Hematopoietic multipotent progenitor cell treated with erythropoietin and hydrocortisone succinate and interleukin-3 and kit ligand, for 4 days (in vitro differentiated cells): ENCODE measurements at places on chromosomes 1 and 21.

- no peak for DNase-seq
Measured at GRCh38 chr1:3272321-3273045, 182.0 kb upstream of the ARHGEF16 start.

DNA sequence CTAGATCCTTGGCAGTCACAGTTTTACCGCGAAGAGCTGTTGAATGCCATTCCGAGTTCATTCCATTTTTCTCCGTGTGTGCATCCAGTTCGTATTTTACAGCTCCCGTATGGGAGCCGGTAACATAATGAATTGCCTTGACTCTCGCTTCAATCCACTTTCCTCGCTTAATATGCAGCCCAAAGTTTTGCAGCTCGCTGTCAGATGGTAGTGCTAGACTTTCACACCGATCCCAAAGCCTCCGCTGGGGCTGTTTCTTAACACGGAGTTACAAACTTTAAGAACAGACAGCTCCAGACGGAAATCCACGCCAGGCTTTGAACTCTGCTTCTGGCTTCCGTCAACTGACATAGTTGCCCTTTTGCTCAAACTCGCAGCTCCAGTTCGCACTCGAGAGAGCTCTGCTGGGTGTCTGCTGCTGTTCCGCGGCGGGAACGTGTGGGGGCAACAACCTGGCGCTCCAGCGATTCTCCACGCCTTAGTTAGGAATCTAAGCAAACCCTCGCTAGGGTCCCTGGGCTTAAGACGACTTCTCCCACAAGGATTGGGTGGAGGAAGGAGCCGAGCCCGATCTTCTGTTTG lies 3.5 kb upstream of the ARID1A start:
- peak; percentile 99 for DNase-seq

DNA sequence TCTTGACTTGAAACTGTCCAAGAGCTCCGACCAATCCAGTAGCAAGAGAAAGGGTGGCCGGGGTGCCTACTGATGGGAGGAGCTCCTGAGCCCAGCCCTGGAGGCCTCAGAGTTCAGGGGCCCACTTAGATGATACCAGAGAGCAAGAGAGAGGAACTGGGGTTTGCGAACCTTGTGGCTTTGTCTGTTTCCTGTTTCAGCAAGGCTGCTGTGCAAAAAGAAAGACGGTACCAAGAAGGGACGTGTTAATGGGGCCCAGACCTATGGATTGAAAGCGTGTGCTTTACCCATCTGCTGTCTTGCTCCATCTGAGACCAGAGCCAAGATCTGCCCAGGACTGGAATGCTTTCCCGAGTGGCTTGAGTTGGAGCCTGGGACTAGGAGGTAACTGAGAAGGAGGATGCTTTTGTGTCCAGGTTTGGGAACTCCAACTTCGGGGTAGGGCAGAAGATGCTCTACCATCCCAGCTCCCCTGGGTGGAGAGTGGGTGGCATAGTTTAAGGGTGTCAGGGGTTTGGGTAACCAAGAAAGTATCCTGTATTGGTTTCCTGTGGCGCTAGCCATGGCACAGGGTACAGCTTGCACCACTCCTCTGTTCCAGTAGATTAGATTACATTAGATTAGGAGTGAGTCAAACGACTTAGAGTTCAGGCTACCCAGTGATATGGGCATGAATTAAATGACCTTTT lies at the start of gene TRAF3IP3:
Gene TRAF3IP3 (plus strand): TSS at position 128 of the 689 bp plus-strand sequence. CDS start 3,987 bp downstream, outside the sequence.
- DNase-seq = peak; percentile 97

DNA sequence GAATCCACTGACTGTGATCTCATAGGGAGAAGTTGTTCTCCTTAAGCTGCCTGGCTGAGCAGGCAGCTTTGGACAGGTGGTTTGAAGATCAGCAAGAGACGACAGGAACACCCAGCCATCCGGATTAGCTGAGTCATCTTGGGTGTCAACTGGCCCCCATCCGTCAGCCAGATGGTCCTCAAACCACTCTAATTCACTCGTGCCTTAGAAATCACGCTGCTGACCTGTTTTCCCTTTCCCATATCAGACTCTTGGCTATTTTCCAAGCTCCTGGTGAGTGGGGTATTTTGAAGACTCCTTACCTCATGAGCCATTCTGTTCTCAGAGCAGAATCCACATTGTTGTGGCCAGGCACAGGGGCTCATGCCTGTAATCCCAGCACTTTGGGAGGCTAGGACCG lies 149.1 kb upstream of the L1TD1 start:
- peak; percentile 29 for DNase-seq

- DNase-seq = peak; percentile 84
Measured at GRCh38 chr1:19436716-19437476, 48.4 kb downstream of the CAPZB start.

- no peak for DNase-seq
Measured at GRCh38 chr1:213464786-213465460, 413.9 kb downstream of the RPS6KC1 start.

GRCh38 chr1:18599086-18599485 lies 31.6 kb upstream of the PAX7 start:
- DNase-seq = no peak

DNA sequence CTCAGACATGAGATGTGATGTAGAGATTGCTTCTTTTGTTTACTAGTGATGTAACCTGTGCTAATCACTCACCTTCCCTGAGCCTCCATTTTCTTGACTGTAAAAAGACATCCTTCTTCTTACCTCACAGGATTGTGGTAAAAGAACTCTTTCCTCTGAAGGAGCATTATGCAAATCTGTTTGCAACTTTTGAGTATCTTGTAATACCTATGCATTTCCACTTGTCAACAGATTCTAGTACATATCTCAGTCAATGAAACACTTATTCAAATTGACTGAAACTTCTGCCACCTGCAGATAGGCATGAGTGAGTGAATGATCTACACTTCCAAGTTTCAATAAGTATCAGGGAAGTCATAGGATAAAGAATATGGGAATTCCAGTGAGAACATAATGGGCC lies 174.7 kb downstream of the HHIPL2 start:
- no peak for DNase-seq

DNA sequence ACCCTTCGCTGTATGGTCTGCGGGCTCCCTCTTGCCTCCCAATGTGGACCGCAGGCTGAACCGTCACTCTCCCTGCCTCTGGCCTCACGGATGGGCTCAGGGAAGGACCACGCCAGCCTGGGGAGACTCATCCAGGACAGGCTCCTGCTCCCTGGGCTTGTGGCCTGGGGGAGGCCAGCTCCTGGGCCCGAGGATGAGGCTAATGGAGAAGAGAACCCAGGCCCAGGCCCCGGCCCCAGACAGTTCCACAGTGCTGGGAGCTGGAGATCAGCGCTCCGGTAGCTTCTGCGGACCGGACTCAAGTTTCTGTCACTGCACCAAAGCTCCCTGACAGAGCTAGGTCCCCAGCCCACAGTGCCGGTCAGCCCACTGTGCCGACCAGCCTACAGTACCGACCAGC lies 13.4 kb upstream of the PLEKHG5 start:
- no peak for DNase-seq

GRCh38 chr1:154440036-154440804 lies 35.1 kb downstream of the IL6R start:
- DNase-seq = no peak

- no peak for DNase-seq
Measured at GRCh38 chr1:232290570-232290969, 339.4 kb downstream of the SIPA1L2 start.
